ENCODE measurements at places on chromosomes 2 and 18.

GRCh38 chr2:224025874-224026273 lies 13.2 kb downstream of the SERPINE2 start:
- DNase-seq = no peak

DNA sequence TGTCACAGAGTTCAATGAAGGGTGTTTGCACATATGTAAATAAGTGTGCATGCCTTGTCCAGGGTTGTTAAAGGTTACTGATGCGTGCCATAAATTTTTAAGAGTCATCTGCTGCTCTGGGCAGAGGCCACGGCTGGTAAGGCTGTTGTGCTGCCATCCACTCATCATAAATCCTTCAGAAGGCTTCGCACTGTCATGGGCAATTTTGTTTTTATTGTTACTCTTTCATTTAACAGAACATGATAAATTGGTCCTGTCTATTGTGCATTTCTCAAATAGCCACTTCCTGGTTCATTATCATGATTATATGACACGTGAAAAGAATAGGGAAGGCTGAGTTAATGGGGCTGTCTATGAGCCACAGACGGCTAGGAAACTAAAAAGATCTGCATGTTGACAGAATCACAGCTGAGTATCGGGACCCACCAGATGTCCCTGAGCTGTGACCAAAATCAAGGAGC lies 634.3 kb upstream of the SOX11 start:
- no peak for DNase-seq

DNA sequence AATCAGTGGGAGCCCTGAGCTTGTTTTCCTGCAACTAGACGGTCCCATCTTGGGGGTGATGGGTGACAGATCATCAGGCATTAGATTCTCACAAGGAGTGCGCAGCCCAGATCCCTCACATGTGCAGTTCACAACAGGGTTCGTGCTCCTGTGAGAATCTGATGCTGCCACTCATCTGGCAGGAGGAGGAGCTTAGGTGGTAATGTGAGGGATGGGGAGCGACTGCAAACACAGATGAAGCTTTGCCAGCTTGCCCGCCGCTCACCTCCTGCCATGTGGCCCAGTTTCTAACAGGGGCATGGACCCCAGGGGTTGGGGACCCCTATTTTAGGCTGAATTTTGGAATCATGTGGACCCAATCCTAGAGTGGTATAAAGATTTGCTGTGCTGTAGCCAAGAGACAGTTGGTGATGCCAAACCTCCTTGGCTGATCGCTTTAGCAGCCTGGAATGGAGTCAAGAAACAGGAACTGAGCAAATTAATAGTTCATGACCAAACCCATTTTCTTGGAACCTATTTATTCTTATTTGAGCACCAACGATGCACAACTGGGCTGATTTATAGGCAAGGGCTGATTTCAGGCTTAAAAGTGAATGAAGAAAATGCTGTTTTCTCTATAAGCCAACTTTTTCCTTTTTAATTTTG lies 25.7 kb downstream of the LPIN1 start:
- no peak for DNase-seq

- DNase-seq = peak; percentile 20
Measured at GRCh38 chr2:196927376-196928225, 1.1 kb upstream of the PGAP1 start.

DNA sequence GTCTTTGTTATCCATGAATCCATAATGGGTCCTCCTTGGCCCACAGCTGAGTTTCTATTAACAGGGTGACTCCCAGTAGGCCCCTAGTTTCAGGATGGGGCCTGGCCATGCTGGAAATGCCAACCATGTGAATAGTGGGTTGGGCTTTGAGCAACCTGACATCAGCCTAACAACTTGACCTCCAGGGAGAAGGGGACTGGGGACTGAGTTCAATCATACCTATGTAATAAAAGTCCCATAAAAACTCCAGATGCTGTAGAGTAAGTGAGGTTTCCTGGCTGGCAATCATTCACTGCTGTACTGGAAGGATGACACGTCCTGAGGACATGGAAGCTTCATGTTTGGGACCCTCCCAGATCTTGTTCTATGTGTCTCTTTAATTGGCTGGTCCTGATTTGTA lies 7.9 kb downstream of the REV1 start:
- DNase-seq = no peak

DNA sequence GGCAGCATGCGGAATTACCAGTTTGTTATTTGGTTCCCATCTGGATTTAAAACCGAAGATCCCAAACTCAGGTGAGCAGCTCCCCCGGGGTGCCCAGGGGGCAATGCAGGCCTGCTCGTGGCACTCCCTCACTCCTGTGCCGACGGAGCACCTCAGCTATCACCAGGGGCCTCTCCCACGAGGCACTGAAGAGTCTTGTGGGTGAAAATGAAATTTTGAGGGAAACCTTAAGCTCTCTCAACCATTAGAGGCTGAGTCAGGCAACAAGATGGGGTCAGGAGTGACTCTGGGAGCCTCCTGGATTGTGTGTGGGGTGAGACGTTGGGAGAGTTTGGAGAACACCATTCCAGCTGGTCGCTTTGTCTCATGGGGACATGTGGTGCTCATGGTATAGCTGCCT lies 189.0 kb downstream of the PRKCE start:
- DNase-seq = no peak

- DNase-seq = no peak
Measured at GRCh38 chr2:3126911-3127621, 250.6 kb downstream of the EIPR1 start.

GRCh38 chr18:59540780-59541179 lies 156.4 kb downstream of the CCBE1 start:
- DNase-seq = no peak

DNA sequence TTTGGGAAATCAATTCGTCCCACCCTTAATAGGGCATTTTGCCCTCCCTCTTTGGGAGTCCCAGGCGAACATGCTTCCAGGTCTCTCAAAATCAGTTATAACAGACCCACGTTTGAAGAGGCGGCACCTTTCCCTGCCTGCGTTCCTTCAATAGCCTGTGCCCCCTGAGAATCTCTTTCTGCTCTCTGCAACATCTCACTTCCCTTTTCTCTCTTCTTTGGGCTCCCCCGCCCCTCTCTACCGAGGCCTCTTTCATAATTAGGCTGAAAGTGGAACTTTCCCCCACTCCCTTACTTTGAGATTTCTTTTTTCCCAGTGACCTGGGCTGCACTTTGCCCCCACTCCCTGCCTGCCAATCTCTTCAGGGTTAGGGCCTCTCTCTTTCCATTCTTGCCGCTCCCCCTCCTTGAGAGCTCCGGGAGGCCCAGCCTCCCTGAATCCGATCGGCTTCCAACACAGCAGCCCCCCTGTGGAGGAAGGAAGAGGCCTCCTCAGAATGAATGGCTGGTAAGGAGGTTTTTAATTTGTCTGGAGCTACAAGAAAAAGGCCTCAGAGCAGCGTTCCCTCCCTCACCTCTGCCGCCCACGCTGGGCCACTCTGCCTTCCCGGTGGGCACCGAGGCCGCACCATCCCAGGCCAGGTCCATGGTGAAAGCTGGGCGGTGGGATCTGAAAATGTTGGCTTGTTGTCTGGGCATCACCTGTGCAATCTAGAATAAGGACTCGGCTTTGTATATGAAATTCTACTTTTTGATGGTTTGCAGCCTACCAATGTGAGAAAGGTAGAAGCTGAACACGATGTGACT lies 162.6 kb upstream of the SIX3 start:
- DNase-seq = no peak

- no peak for DNase-seq
Measured at GRCh38 chr2:190121305-190121704, 58.8 kb upstream of the MSTN start.

DNA sequence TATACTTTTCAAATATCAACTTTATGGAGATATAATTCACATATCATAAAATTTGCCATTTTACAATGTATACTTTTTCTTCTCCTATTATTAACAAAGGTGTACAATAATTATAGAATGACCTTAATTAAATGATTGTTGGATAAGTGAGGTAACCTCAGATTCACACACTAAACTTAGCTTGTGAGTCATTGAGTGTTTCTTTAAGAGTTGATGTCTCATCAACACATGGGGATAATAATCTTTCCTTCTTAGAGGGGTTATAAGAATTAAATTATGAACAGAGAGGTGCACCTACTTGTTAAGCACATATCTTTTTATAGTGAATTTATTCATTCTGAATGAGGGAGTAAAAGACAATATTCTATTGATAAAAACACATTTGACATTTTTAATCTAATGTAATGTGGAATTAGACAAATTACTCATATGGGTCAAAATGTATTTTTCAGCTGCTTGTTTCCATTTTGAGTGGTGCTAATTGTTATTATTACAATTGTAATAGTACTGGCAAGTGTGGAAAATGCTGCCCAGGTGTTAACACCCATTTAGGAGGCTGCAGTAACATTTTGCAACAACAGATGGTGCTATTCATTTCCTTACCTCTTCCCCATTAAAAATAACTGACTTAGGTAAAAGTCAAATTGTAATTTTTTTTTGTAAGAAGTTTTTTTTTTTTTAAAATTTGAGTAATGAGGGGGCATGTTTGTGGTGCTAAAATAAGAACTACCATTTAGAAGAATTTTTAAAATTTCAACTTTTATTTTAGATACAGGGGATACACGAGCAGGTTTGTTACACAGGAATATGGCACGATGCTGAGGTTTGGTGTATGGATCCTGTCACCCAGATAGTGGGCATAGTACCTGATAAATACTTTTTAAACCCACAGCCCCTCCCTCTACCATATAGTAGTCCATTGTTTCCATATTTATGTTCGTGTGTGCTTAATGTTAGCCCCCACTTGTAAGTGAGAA lies 32.1 kb upstream of the DYNAP start:
- peak; percentile 10 for DNase-seq

DNA sequence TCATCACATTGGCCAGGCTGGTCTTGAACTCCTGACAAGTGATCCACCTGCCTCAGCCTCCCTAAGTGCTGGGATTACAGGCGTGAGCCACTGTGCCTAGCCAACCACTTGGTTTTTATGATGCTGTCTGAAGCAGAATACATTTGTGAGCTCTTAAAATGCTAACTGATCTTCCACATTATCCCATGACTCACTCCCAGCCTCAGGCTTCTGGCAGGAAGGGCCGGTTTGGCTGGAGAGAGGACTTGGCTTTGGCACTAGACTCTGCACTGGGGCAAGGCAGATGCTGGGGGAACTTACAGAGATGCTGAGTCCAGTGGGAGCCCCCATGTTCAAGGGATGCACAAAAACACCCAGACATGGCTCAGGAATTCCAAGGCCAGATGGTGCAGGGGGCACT lies 40.5 kb upstream of the SH3BP4 start:
- DNase-seq = peak; percentile 45

- no peak for DNase-seq
Measured at GRCh38 chr18:40415176-40415791, 1539.8 kb upstream of the PIK3C3 start.

DNA sequence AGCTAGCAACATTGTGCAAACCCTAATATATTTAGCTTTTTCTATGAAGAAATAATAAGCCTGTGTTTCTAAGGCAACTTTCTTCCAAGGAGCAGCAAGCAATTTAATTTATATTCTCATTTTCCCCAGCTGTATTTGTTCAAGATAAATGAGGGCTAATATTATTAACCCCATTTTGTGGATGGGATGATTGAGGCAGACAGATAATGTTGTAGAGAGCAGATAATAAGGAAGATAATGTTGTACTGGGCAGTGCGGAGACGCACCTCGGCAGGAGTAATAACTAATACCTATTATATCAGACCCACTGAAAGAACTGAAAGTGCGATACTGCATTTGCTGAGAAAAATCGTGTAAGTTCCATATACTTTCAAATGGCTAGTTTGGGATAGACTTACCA lies 344.1 kb upstream of the FANCL start:
- DNase-seq = no peak

DNA sequence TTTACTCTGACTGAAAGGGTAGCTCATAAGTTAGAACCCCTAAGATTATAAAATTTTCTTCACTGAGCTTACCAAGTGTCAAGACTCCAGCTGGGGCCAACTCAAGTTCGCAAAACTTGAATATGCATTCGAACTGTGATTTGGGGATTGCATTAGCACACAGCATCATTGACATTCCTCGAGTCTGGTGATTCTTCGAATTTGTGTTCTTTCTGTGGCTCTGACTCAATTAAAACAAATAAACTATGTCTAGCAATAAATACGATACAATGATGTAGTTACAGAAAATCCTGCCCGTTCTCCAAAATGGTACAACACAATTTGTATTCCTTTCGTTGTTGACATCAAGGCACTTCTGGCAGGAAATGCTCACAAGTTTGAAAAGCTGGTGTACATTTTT lies 11.1 kb downstream of the CCL20 start:
- DNase-seq = no peak

DNA sequence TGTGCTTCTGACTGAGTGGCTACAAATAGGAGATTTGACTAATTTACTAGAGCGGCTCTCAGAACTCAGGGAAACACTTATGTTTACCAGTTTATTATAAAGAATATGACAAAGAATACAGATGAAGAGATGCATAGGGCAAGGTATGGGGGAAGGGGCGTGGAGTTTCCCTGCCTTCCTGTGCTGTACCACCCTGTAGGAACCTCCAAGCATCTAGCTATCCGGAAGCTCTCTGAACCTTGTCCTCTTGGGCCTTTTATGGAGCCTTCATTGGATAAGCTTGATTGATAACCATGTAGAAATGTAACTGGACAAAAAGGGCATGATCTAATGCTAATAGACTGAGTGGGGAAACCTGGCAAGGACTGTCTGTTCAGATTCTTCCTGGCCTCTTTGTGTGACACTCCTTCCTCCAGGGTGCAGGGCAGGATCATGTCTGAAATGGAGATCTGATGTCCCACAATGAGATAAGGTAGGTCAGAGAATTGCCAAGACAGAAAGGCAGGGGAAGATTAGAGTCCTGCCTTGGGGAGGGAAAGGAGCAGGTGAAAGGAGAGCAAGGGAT lies 101.8 kb upstream of the NPAS2 start:
- DNase-seq = no peak

DNA sequence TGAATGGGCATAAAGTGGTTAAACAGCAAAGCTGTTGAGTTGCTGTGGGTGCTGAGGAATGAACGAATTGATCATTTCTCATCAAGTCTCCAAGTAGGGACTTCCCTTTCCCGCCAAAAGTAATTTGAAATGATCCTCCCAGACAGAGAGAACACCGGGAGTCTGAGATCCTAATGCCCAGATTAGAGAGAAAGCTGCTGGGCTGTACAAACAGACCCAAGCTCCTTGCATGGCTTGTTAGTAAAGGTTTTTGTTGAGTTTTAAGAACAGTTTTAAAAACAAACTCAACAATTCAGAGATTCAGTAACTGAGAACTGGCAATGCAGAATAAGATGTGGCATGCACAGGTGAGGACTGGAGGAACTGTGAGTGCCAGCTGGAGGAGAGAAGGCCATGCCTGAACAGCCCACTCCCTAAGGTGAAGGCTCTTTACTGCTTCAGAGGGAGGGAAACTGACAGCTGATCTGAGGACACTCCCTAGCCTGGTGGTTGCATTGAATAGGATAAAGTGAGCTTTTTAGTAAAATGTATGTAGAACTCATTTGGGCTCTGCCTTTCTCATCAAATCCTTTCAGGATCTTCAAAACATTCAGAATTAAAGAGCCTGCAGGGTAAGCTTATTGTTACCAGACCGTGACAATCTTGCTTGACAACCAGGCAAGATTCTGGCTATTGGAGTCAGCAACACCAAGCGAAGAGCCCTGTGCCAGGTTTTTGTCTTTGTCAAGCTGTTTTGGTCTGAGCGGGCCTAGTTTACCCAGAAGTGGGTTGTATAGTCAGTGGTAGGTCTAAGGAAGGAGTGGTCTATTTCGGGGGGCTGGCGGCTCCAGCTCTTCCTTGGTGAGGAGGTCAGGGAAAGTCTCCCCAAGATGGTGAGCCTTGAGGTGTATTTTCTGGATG lies 63.2 kb upstream of the IGFBP5 start:
- no peak for DNase-seq

- no peak for DNase-seq
Measured at GRCh38 chr2:28252311-28252710, 140.3 kb upstream of the FOSL2 start.
